ENCODE measurements at places on chromosomes 13 and 19.

- DNase-seq: no peak
These were observed 11.2 kb upstream of the PRR19 start for GRCh38 chr19:42290523-42291434.

DNA sequence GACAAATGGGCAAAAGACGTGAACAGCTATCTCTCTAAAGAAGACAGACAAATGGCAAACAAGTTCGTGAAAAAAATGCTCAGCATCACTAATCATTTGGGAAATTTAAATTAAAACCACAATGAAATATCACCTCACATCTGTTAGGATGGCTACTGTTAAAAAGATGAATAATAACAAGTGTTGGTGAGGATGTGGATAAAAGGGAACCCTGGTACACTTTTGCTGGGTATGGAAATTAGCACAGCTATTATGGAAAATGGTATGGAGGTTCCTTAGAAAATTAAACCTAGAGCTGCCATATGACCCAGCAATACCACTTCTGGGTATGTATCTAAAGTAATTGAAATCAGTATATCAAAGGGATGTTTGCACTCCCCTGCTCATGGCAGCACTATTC lies 7.1 kb downstream of the CABP5 start:
- DNase-seq: no peak

DNA sequence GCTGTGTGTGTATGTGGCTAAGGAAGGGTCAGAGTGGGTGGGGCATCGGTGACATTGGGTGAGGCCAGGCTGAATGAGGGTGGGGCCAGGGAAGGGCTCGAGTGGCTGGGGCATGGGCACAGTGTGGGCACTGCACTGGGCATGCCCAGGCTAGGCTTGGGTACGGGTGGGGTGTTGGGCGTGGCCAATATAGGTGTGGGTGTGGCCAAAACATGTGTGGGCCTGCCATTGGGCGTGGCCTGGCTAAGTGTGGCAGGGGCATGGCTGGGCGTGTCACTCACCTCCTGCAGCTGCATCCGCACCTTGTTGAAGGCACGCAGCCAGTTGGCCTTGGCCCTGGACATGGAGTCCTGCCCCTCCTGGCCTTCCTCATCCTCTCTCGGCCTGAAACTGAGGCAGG lies 33.2 kb downstream of the UNC13A start:
- no peak for DNase-seq

DNA sequence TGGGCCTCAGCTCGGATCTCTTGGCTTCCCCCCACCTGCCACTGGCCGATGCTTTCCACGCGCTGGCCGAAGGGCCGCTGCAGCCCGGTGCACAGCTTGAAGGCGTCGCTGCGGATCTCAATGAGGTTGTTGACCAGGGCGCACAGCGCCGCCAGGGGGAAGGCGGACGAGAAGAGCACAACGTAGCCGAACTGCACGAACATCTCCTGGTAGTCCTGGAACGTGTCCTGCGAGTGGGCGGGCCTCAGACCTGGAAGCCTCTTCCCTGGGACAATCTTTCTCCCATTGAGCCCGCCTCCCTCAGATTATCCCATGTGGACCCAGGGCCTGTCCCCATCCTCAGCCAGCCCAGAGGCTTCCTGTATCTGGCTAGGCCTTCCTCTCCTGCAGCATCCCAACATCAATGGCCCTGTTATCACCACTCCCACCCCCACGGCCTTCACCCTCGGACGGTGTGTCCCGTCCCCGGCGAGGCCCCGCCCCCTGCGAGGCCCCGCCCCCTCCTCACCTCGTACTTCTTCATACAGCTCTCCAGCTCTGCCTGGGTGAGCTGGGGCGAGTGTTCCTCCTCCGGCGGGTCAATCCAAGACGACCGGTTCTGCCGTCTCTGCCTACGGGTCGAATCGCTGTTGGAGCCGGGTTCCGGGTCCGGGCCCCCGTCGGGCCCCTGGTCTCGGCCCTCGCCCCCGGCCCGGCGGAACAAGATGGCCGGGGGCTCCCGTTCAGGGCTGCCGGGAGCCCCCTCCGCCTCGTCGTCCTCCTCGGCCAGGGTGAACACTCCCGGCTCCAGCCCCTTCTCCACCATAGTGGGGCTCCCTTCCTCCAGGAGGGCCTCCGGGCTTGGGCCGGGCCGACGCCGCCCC lies 6.8 kb downstream of the ANO8 start:
- DNase-seq: no peak

- no peak for DNase-seq
These were observed 150.7 kb downstream of the KCTD15 start for GRCh38 chr19:33947265-33947964.

DNA sequence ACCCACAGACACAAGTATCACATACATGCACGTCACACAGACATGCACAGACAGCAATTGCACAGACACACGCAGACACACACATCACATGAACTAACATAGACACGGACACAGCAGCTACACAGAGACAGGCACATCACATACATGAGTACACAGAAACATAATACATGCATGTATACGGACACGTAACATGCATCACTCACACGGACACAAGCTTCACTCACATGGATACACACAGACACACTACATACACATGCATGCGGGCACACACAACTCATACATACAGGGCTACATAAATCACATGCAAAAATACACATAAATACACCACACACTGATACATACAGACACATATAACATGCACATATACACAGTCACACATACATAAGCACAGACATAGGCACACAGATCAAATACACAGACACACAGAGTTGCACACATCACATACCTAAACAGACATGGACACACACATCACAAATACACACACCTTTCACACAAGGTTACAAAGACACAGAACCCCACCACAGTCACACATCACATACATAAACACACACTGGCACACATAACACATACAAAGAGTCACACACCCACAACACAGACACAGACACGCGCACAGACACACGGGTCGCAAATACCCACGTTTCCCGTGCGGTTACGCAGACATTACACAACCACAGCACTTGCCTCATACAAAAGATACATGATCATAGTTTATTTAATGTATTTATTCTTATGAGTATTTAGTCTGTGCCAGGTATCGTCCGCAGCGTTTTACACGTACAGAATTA lies 1.1 kb upstream of the LMTK3 start:
- DNase-seq: no peak

GRCh38 chr19:19260417-19261214 lies 12.5 kb downstream of the TM6SF2 start:
- DNase-seq: no peak

- DNase-seq: no peak
These were observed 35.2 kb downstream of the SLC25A42 start for GRCh38 chr19:19098703-19099632.

GRCh38 chr13:42883142-42883541 lies 101.8 kb downstream of the FAM216B start:
- no peak for DNase-seq

GRCh38 chr19:8185343-8186068 lies 23.7 kb upstream of the CERS4 start:
- no peak for DNase-seq

DNA sequence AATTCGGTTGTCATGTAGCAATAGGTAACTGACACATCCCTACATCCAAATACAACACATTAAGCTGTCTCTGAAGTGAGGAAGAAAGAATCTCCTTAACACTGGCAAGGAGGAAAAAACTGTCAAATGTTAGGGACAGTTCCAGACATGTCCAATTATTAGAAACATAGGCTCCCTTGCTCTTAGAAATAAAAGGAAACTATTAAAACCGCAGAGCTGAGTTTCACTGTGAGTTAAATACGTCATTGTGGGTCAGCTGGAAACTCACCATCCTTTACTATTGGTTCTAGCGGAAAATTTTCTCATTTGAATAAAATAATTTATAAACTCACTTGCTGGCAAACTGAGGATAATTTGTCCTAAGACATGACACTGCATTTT lies 40.7 kb downstream of the STARD13 start:
- no peak for DNase-seq

DNA sequence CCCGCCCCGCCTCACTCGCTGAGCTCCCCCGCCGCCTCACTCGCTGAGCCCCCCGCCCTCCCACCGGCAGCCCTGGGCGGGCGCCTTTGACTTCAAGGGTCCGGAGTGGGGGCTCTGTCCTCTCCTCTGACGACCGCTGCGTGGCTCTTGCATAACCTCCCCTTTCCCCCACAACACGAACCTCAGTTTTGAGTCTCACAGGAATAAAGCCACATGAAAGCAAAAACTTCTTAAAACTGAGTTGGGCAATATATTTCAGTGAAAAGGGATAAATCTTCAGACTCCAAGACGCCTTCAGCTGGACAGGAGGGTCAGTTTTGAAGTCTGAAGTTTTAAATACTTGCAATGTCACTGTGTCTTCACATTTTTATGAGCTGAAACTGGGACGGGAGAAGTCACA lies 70.6 kb upstream of the C13orf46 start:
- DNase-seq: no peak

DNA sequence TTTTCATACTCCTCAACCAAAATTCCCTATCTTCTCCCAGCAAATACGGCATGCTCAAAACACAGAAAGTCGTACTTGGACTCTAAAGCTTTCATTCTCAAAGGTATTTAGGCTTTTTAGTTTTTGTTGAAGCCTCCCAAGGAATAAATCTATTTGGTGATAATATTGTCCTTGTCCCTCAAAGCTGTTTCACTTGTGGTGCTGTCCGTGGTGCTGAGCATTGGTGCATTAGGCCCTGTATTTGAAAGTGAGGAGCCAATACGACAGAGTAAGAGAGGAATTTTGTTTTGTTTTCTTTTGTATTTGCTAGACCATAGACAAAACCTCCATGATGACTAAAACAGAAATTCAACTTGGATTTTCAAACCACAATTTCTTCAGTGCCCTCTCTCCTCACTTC lies 3.2 kb upstream of the LGALS13 start:
- DNase-seq: no peak

- DNase-seq: no peak
These were observed 21.4 kb downstream of the BBC3 start for GRCh38 chr19:47209319-47210179.

GRCh38 chr19:28039677-28040381 lies 1173.1 kb downstream of the UQCRFS1 start:
- DNase-seq: no peak

- DNase-seq: peak; percentile 41
These were observed 690 bp upstream of the ARRDC2 start for GRCh38 chr19:18007044-18007916.

Data from brain pericyte (primary cell).